NCI-H187 (cell line): ENCODE measurements at places on chromosomes 5 and 9.

GRCh38 chr5:45274241-45274640 lies 421.9 kb downstream of the HCN1 start:
- DNase-seq, result no peak

- DNase-seq, result no peak
Measured at GRCh38 chr9:38390851-38391250, 1.7 kb upstream of the ALDH1B1 start.

DNA sequence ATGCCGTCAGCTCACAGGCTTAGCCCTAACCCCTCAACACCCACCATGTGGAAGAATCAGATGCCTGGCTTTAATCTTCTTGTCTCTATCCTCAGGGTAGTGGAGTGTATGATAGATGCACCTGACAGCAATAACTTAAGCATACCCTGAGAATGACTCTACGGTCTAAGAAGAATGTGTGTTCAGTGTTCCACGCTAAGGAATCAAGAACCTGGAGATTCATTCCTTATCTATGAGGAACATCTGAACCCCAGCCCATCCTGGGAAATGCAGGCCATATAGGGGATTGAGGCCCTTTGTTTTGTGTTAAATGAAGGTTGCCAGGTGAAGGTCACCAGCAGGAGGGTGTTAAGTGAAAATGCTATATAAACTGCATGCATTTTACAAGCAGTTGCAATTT lies 63.0 kb downstream of the KLHL3 start:
- DNase-seq, result no peak

DNA sequence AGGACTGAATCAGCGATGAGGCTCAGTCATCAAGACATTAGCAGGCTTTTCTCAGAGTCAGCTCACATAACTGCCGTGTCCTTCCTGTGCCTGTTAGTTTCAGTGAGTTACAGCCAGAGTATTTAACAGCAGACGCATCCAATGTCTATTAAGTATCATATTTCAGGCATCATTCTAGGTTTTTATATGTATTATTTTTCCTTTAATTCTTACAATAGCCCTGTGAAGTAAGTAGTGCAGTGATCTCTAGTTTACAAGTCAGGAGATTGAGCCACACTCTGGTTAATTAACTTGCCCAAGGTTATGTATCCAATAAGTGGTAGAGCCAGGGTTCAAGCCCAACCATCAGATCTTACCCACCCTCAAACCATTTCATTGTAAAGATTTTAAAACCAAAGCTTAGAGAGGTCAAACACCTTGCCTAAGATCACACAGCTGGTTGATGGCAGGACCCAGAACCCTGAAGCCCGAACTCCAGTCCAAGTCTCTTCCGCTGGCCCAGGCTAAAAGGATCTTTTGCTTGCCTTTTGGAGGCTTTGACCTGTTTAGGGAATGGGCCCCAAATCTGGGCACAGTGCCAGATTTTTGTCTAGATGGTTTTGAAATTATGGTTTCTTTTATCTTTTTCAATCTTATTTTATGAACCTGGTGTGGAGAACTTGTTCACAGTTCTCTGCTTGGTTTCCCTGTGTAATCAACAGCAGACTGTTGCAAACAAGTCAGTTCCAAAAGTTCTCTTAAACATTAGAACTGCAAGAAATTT lies 261.2 kb upstream of the CLINT1 start:
- DNase-seq, result no peak

DNA sequence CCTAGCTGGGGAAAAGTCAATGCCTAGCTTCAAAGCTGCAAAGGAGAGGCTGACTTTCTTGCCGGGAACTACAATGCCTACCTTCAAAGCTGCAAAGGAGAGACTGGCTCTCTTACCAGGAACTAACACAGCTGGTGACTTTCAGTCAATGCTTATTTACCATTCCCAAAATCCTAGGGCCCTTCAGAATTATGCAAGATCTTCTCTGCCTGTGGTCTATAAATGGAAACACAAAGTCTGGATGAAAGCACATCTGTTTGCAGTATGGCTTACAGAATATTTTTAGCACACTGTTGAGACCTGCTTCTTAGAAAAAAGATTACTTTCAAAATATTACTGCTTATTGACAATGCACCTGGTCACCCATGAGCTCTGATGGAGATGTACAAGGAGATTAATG lies 259.4 kb downstream of the PLK2 start:
- no peak for DNase-seq

DNA sequence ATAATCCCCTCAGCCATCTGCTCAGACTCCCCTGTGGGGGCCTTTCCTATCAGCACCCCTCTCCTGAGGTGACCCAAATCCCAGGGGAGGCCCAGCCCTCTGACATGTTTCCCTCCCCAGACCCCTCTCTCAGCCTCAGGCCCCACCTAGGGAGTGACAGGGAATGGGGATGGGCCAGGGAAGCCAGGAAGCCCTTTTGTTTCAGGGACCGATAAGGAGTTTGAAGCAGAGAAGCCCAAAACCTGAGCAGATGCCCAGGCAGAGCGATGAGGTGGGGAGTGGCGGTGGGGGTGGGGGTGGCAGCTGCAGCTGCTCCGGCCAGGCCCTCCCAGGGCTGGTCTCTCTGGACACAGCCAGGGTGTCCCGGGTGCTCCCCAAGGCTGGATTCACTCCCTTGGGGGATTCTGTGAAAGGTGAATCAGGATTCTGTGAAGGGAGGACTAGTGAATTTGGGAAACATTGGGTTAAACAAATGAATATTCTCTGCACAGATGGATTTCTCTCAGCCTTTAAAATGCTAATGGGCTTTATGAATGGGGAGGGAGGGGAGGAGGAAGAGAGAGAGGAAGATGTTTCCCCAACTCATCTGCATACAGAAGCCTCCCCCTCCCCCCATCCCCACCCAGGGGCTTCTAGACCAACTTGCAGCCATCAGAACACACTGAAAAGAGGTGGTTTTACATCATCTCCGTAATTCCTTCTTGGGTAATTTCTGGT lies 17.4 kb downstream of the AKNA start:
- no peak for DNase-seq

DNA sequence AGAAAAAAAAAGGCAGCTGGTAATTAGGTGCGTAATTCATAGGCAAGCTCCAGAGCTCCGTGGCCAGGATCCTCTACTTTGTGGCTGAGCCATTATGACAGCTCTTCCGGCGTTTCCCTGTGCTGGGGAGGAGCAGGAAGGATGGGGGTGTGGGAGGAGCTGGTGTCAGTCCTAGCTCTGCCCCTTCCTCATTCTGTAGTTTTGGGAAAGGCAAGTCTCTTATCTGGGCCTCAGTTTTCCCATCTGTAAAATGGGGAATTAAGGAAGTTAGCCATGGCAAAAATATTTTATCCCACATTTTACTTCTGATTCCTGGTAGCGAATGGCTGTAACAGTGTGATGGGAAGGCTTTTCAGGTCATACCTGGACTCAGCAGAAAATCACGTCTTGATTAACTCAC lies 81.1 kb downstream of the SEC61B start:
- DNase-seq, result no peak

- DNase-seq, result no peak
Measured at GRCh38 chr5:34663771-34664496, 7.8 kb downstream of the RAI14 start.

GRCh38 chr5:172508471-172509404 lies 54.4 kb upstream of the SH3PXD2B start:
- no peak for DNase-seq

GRCh38 chr5:157506981-157507780 lies 47.2 kb downstream of the NIPAL4 start:
- no peak for DNase-seq

DNA sequence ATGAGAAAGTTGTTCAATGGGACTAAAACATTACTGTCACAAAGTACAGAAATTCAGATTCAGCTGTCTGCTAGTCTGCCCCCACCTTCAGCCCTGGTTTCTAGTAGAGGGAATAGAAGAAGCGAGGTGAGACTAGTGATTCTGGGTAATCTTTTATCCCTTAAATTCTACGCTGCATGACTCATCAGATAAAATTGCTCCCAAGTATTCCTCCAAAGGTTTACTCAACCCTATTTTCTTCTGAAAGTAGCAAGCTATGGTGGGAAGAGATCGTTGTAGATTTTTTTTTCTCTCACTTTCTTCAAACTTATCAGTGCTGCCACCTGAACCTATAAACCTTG lies 318.9 kb upstream of the RIOK2 start:
- DNase-seq, result no peak

- DNase-seq, result no peak
Measured at GRCh38 chr5:153350175-153350883, 140.1 kb upstream of the GRIA1 start.

DNA sequence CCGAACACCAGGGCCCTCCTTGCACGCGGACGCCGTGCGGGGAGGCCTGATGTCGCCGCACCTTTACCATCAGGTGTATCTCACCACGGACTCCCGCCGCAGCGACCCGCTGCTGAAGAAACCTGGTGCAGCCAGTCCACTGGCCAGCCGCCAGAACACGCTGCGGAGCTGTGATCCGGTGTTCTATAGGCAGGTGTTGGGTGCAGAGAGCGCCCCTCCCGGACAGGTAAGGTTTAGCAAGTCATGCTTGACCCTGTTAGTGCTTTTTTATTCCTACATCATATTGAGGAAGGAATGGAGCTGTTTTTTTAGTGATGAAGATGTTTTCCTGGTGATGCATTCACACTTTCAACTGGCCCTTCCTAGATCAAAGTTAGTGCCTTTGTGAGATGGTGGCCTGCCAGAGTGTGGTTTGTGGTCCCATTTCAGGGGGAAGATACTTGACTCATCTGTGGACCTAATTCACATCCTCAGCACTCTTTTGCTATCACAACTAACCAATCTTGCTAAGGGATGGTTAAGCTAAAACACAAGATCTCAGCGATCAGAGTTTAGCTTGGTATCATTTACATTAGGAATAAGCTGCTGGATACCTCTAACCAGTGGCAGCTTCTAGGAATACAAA lies 2.7 kb downstream of the PCDHGC3 start:
- no peak for DNase-seq

- DNase-seq, result no peak
Measured at GRCh38 chr5:63573380-63573779, 388.9 kb downstream of the HTR1A start.

DNA sequence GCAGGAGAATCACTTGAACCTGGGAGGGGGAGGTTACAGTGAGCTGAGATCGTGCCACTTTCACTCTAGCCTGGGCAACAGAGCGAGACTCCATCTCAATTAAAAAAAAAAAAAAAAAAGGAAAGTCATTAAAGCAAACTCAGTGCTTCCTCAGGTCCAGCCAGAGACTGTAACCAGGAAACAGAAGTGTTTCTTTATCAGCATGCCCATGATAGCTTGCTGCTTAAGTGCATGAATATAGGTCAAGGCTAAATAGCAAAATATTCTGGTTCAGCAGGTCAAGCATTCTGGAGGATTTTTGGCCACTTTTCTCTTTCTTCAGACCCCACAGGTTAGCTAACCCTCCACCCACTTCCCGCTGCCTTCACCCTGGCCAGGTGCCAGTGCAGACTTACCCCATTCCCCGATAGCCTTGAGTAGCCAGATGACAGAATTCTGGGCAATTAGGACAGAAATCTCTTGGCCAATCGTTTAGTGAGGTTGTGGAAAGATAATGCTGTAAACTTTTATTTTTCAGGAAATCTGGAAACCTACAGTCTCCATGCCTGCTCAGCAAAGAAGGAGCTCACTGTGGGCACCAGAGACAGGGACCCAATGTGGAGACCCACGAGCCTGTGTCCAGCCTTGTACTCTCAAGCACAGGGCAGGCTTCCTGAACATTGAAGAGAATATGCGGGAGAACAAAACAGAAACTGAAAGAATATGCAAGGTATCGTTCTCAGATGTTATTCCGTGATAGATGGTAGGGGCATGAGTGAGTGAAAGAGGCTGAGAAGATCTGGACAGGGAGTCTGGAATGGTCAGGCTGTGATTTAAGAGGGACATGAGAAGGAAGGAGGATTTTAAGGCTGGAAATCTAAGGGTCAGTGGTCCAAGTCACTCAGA lies 4.2 kb upstream of the UGT3A2 start:
- DNase-seq, result no peak

GRCh38 chr9:133543772-133544467 lies 9.4 kb downstream of the ADAMTSL2 start:
- DNase-seq, result no peak

- no peak for DNase-seq
Measured at GRCh38 chr5:52660621-52661020, 127.1 kb upstream of the ITGA1 start.

DNA sequence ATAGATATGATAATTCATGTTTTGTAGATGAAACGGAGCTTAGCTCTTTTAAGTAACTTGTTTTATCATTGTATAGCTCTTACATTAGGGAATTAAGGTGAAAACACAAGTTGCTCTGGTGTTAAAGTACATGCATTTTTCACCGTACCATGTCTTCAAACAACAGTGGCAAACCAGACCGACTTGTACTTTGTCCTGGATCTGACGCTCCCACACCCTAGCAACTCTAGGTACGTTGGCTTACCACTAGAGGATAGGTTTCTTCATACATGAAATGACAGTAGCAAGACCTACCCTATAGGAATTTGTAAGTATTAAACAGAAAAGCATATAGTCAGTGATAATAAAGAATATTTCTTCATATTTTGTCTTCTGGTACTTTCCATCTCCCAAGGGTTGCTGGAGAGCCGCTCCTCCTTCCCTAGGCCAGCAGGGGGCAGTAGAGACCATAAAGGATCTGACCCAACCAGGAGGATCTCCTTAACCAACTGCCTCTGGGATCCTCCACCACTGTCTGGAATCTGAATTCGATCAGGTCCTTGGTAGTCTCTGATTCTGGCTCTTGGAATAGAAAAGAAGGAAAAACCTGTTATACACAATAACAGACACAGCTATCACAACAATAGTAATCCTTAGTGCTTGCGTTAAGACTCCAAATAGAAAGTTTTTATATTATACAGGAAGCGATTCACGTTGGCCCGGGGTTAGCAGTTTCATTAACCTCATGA lies 136.7 kb downstream of the CAVIN4 start:
- no peak for DNase-seq

DNA sequence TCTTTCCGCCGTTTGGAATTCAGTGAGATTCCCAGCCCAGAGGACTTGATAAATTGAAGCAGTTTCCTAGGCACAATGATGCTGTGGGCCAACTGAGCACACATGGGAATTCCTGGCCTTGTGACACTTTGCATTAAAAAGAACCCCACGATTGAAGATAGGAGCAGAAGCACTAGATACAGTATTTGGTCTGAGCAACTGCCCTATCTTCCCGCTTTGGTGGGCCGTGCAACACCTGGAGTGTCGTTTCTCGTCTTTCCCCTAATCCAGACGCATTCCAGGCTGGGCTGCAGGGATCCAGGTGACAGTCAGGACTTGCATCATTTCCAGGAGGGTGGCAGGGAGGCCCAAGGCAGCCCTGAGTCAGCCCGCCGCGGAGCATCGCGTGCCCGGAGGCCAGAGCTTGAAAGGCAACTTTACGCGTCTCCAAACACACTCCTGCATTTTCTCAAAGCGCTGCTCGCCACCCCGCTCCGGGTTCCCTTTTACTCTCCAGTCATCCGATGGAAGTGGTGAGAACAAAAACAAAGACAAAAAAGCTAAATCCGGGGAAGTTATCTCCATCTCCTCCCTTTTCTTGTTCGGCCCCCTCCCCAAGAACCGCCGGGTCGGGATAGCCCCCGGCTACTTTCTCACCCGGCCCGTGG lies 753 bp upstream of the STC2 start:
- DNase-seq, result no peak

- no peak for DNase-seq
Measured at GRCh38 chr5:122815218-122815767, 30.1 kb upstream of the SNX24 start.

- DNase-seq, result no peak
Measured at GRCh38 chr9:34365282-34365681, 11.4 kb downstream of the MYORG start.

- DNase-seq, result no peak
Measured at GRCh38 chr5:76547891-76548524, 75.2 kb downstream of the F2RL2 start.
